D721Med (cell line): ENCODE measurements at places on chromosomes 4 and X.

DNA sequence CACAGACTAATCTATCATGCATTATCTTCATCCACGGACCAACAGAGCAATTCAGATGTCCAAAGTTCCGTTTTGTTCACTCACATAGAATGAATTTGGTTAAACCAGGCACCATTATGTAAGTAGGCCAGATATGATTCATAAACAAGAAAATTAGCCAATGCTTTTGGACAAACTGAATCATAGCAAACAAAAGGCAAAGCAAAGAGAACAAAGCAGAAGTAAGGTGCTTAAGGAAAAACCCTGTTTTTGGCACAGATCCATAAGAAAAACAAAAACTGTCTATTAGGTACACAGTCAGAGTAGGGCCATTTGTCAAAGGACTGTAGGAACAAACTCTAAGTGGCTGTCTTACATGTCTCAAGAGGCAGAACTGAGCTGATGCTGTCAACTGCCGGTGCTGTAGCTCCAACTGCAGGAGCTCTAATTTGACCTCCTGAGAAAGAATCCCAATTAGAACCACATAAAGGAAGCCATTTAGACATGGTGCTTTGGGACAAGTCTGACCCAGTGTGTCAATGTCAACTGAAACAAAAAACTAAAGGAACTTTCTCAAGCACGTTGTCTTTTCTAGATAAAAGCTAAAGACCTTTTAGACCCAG, 146.7 kb downstream of the COL25A1 start:
- DNase-seq = no peak

DNA sequence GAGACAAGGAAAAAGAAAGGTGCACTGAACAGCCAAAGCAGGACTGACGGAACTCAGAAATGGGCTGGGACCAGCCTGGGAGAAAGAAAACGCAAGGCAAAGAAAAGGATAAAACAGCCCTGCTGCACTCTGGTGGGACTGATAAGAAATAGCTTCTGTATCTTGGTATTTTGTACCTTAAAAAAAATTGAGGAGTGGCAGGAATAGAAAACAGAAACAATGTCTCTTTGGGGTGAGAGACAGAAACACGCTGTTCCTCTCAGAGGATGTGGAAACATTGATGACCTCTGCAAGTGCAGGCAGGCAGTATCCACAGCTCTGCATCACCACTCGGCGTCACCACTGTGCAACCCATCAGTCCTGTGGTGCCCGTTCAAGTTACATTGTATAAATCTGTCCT, 152.5 kb upstream of the SPRY1 start:
- no peak for DNase-seq

DNA sequence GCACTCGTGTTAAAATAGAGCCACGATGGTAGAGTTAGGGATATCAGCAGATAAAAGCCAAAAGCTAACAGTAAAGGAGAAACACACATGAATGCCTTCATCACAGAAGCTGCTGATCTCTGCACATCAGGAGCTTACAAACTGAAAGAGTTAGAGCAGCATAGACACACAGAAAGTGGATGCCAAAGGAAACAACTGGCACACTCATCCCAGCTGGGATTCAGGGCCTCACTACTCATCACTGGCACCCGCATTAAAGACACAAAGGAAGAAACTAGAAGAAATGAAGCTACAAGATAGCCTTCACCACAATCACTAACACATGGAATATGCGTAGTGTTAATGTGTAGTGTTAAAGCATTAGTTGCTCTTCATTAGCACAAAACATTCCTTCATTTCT, 156.4 kb upstream of the TBL1X start:
- DNase-seq = no peak

- no peak for DNase-seq
Measured at GRCh38 chrX:66876776-66877175, 237.9 kb upstream of the EDA2R start.

DNA sequence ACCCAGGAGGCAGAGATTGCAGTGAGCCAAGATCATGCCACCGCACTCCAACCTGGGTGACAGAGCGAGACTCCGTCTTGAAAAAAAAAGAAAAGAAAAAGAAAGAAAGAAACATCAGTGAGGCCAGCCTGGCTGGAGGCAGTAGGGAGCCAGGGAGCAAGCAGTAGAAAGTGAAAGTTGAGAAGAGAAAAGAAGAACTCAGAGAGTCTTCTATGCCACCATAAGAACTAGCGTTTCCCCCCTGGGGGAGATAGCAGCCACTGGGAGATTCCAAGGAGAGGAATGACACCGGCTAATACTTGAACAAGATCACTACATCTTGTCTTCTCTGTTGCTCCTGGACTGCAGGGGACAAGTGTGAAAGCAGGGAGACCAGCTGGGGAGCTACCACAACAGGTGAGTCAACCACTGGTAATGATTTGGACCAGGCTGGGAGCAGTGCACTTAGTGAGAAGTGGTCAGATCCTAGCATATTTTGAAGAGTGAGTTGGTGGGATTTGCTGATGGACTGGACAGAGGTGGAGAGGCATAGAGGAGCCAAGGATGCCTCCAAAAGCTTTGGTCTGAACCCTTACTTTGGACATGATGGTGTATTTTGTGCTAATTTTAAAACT, 33.4 kb downstream of the SLC2A9 start:
- DNase-seq = no peak

GRCh38 chr4:135098061-135098460, 896.5 kb upstream of the PABPC4L start:
- DNase-seq = no peak

DNA sequence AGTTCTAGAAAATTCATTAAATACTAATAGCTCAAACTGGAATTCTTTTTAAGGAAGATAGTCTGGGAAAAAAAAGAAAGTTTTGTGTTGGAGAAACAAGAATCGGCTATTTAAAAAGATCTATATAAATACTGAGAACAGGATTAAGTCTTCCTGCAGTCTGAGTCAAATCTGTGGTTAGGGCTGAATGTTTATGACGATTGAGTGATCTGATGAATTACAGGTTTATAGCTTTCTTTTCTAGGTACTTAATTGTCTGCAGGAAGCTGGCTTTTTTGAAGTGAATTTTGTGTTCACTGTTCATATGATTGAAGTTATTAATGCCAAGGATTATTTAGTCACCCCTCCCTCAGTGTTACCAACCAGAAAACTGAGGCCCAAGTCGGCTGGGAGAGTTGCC, 42.2 kb downstream of the TLL1 start:
- no peak for DNase-seq

- DNase-seq = no peak
Measured at GRCh38 chrX:32873786-32874185, 337.6 kb downstream of the DMD start.

- peak; percentile 21 for DNase-seq
Measured at GRCh38 chr4:70637239-70637913, 8.8 kb downstream of the ENAM start.

GRCh38 chr4:77820649-77821561, 1.7 kb upstream of the CNOT6L start:
- no peak for DNase-seq

GRCh38 chrX:68748030-68748429, 80.8 kb upstream of the EFNB1 start:
- DNase-seq = no peak

DNA sequence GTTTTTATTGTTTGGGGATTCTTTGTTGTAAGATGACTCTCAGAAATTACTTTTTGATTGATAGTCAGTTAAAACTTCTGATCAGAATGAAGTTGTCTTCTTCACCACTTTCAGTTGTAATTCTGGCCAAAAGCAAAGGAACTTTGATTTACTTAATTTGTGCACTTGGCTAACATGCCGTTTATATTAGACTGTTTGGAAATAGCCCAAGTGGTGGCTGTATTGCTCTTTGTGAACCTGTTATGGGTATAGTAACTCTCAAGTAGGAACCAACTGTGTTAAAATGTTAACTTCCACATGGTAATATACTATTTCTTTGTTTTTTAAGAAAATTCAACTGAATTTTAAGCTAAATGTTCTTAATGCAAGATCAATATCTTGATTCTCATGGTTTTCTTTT, 581.9 kb downstream of the GRID2 start:
- DNase-seq = no peak

DNA sequence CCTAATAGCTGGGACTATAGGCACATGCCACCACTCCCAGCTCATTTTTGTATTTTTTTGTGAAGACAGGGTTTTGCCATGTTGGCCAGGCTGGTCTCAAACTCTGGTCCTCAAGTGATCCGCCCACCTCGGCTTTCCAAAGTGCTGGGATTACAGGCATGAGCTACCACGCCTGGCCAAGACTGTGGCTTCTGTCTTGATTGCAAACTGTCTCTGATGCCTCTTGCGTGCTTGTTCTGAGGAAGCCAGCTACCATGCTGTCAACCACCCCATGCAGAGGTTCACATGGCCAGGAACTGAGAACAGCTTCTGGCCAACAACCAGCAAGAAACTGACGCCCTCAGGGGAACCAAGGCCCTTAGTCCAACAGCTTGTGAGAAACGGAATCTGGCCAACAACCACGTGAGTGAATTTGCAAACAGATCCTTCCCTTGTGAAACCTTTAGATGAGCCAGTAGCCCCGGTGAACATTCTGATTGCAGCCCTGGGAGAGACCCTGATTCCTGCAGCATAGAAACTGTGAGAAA, 71.2 kb downstream of the SUPT20HL2 start:
- DNase-seq = no peak

DNA sequence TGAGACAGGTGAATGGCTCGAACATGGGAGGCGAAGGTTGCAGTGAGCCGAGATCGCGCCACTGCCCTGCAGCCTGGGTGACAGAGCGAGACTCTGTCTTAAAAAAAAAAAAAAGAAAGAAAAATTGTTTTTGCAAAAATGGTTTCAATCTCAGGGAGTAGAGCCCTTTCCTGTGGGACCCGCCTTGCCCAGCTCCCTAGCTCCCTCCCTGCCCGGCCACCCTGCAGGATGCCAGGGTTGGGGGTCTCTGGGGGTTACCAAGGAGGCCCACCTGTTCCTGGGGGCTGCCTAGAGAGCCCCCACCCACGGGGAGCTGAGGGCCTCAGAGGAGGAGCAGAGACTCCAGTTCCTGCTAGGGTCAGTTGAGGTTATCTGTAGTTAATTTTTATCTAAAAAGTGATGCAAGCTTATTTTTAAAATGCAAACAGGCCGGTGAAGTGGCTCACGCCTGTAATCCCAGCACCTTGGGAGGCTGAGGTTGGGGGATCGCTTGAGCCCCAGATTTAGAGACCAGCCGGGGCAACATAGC, 18.7 kb upstream of the PLCXD1 start:
- no peak for DNase-seq

DNA sequence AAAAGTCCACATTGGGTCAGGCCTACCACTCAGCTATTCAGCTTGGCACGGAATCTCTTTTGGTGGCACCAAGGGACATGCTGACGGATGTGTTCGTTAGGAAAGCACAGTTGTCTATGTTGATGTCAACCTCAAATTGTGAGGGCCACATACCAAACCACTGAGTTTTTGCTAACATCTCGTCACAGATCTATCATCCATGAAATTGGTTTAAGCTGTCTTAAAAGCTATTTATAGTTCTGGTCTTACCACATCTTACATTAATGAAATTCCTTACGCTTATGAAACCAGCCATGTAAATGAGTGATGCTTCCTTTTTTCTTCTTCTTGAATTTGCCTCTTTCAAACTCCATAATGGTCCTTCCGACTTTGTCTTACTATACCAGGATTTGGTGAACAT, 101.5 kb downstream of the MGST2 start:
- no peak for DNase-seq

GRCh38 chr4:147985376-147985775, 253.5 kb downstream of the ARHGAP10 start:
- DNase-seq = no peak

DNA sequence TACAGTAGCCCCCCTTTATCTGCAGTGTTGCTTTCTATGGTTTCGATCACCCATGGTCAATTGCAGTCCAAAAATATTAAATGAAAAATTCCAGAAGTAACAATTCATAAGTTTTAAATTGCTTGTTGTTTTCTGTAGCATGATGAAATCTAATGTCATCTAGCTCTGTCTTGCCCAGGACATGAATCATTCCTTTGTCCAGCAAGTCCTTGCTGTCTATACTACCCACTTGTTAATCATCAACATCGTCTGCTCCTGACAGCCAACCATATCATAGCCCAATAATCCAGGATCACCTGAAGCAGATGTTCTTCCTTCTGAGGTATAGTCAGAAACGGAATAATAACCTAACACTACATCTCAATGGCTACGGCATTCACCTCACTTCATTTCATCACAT, 79.8 kb downstream of the ADAMTS3 start:
- no peak for DNase-seq

GRCh38 chrX:119729408-119730201, 28.8 kb upstream of the SOWAHD start:
- no peak for DNase-seq

GRCh38 chr4:97910005-97910404, 233.3 kb downstream of the STPG2 start:
- no peak for DNase-seq

GRCh38 chr4:113524505-113525186, 236.9 kb downstream of the CAMK2D start:
- no peak for DNase-seq

DNA sequence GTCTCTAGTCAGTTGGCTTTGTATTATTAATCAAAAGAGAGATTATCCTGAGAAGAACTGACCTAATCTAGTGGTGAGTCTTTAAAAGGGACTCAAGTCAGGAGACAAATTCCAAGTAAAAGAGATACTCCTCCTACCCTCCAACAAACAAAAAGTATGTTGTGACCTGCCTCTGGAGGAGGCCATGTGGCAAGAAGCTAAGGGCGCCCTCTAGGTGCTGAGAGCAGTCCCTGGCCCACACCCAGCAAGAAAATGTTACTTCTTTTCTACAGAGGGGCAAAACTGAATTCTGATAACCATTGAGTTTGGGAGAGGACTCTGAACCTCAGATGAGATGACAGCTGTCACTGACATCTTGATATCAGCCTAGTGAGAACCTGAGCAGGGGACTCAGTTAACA, 953.6 kb upstream of the AGA start:
- DNase-seq = no peak

DNA sequence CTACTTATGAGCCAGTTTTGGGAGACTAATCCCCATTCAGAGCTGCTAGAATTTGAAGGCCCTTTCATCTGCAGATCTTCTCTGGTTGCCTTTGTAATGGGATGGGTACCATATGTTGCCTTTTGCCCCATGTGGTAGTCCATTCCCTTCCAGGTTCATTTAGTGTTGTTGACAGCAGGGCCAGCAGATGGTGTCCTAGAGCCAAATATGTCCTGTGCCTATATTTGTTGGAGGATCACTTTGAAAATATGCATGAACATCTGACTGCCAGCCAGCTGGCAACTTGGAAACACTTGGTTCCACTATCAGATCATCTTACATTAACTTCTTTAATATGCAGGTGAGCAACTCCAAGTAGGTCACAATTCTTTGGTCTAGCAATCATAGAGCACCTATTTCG, 30.4 kb downstream of the CFAP299 start:
- DNase-seq = no peak

- DNase-seq = no peak
Measured at GRCh38 chrX:41692162-41692749, 3.5 kb downstream of the GPR34 start.

- DNase-seq = no peak
Measured at GRCh38 chr4:145730026-145730425, 50.1 kb downstream of the C4orf51 start.

DNA sequence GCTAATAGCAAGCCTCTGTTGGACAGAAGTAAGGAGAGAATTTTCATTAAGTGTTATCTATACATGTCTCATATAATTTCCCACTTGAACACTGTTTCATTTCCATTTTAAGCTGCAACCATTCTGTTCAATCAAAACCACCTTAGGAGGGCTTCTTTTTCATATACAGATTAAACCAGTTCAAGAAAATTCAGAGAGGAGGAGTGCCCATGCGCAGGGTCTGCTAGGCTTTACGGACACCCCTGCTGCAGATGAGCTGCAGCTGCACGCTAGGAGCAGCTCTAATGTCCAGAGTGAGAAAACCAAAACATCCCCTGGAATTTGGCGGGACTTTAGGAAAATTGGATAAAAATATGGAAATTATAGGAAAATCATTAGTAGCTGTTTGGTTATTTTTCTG, 541.0 kb downstream of the SPRY1 start:
- no peak for DNase-seq
